Activated CD8-positive, alpha-beta memory T cell treated with anti-CD3 and anti-CD28 coated beads for 4 hours (primary cell): ENCODE measurements at places on chromosomes 13 and 19.

DNA sequence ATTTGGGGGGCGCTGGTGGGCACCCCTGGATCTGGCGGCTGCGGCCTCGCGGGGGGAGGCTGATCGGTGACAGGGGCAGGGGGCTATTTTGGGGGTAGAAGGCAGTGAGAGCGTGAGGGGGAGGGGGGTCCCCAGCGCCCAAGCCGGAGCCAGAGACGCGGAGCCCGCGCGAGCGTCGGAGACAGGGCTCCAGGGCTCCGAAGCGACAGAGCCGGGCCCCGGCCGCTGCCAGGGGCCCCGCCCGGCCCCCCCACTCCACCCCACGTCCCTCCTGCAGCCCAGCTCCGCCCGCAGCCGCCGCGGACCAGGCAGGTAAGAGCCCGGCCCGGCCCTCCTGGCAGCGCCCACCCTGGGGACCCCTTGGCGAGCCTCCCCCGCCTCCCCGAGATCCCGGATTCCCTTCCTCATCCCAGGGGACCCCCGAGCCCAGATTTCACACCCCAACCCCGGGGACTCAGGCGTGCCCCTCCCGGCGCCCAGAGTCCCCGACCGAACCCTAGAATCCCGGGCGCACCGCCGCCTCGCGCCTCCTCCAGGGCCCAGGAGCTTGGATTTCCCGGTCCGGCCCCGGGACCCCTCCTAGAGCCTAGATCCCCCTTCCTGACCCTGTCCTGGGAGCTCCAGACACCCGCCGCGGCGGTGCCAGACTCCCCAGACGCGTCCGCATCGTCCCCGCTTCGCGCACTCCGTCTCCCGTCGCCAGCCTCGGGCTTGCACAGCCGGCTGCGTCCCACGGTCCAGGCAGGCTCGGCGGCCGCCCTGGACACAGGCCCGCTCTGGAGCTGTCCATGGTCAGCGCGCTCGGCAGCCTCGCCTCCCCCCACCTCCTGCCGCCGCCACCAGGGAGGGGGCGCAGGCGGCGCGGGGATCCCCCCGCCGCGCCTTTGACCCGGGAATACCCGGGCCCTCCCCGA lies at the start of gene PPFIA3:
PPFIA3 (plus strand) TSS at position 134 of the 914 bp plus-strand sequence. CDS start 8,330 bp downstream, outside the sequence.
- no peak for DNase-seq

- no peak for DNase-seq
These were observed 65.4 kb upstream of the ATXN8OS start for GRCh38 chr13:70042193-70042592.

DNA sequence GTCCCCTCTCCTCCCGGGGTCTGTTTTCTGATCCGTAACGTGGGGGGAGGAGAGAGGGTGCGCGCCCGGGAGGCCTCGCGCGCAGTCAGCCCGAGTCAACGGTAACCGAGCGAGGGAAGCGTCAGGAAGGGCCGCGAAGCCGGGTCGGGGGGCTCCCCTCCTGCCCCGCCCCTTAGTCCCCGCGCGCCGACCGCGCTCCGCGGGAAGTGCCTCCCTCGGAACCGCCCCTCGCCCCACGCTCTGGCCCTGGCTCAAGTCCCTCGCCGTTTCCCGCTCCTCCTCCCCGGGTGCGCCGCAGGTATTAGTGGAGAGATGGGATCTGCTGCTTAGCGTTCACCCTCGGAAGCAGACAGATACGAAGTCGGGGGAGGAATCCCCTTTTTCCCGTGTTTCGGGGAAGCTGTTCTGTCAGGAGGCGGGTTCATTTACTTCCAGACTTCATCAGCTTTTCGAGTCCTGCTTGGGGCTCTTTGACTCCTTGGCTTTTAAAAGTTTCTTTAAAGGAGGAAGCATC lies 770 bp downstream of the HNRNPM start:
- DNase-seq = peak; percentile 14

GRCh38 chr19:30662211-30662861 lies 290.2 kb downstream of the ZNF536 start:
- no peak for DNase-seq

GRCh38 chr13:27808851-27809550 lies 16.7 kb downstream of the GSX1 start:
- no peak for DNase-seq

GRCh38 chr19:40238775-40239174 lies 12.3 kb upstream of the CCNP start:
- no peak for DNase-seq

GRCh38 chr19:41427647-41428480 lies 690 bp upstream of the B3GNT8 start:
- no peak for DNase-seq

GRCh38 chr13:52738719-52739467 lies 727 bp downstream of the CNMD start:
- DNase-seq = no peak

DNA sequence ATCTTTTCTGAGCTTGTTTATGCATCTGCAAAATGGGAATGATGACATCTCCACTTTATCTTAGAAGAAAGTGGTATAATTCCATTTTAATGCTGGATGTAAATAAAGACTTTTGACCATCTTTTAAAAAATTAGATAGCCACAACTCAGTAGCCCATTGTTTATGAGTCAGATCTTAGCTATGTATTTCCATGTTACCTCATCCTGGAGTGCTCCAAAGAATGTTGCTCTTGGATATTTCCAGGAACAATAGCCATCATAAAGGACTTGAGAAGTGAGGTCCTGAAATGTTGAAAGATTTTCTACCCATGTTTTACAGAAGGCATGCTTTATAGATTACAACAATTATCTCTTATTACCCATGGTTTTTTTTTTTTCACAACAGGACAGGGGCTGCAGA lies 229.3 kb upstream of the EDNRB start:
- DNase-seq = no peak

DNA sequence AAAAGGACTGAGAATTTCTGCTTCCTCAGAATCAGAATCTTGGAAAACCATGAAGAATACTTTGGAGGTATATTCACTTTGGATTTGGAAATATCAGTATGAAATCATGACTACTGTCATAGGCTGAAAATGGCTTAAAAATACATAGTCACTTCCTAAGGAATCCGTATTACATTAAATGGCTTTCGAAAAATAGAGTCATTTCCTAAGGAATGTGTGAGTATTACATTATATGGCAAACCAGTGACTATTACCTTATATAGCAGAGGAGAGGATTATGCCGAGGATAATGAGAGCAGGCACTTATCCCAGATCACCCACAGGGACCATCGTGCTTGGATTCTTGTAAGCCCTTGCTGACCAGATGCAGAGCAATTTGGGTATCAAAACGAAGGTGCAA lies 1471.8 kb downstream of the EFNB2 start:
- DNase-seq = no peak

GRCh38 chr13:48412881-48413351 lies at the start of gene LPAR6:
Gene LPAR6, minus strand, starts transcription at chr13:48413113. Its CDS starts 690 bp downstream, at chr13:48412423.
- no peak for DNase-seq

GRCh38 chr13:39385621-39386231 lies 217.3 kb downstream of the LHFPL6 start:
- no peak for DNase-seq

DNA sequence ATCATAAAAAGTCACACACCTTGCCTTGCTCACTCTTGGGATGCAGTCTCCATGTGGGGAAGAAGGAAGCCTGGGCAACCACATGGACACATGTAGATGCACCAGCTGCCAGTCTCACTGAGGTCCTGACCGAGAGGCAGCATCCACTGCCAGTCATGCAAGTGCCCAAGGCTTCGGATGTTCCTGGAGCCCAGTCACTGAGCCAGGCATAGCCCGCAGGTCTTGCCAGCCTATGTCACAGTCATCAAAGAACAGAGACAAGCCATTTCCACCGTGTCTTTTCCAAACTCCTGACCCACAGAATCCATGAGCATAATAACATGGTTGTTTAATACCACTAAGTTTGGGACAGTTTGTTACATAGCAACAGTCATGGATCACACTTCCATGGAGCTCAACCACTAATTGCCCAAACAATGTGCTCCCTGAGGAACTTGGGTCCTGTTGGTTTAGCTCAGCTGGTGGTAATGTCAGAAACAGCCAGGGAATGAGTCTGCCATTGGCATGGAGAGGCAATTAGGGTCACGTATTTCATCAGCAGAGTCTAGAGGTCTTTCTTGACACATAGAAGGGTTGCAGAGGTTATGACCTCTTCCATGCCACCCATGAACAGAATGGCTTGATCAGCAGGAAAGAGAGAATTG lies 21.5 kb downstream of the STARD13 start:
- DNase-seq = no peak
